ENCODE measurements at places on chromosomes 6 and 20.

DNA sequence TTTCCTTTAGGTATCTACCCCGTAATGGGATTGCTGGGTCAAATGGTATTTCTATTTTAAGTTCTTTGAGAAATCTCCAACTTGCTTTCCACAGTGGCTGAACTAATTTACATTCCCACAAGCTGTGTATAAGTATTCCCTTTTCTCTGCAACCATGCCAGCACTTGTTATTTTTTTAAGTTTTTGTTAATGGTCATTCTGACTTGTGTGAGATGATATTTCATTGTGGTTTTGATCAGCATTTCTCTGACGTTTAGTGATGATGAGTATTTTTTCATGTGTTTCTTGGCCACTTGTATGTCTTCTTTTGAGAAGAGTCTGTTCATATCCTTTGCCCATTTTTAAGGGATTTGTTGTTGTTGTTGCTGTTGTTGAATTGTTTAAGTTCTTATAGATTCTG, 871.1 kb downstream of the KIF16B start:
- no peak for DNase-seq

- no peak for DNase-seq
These were observed 66.5 kb downstream of the LRFN2 start for GRCh38 chr6:40520678-40521077.

GRCh38 chr20:1809611-1810510, 85.3 kb upstream of the SIRPA start:
- peak; percentile 59 for DNase-seq

DNA sequence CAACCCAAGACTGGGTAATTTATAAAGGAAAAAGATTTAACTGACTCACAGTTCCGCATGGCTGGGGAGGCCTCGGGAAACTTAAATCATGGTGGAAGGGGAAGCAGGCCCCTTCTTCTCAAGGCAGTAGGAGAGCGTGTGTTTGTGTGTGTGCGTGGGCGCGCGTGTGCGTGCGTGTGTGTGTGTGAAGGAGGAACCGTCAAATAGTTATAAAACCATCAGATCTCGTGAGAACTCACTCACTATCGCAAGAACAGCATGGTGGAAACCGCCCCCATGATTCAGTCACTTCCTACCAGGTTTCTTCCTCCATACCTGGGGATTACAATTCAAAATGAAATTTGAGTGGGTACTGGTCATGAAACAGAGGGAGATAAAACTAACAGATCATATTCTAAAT, 220.1 kb upstream of the EYS start:
- no peak for DNase-seq

- peak; percentile 94 for DNase-seq
These were observed 95.0 kb downstream of the SNX5 start for GRCh38 chr20:17873410-17874270.

- peak; percentile 2 for DNase-seq
These were observed 1.1 kb downstream of the HACE1 start for GRCh38 chr6:104858642-104859041.

GRCh38 chr20:31943052-31943471, 8.8 kb downstream of the PDRG1 start:
- DNase-seq: no peak

- peak; percentile 94 for DNase-seq
These were observed 121.0 kb downstream of the BCAS1 start for GRCh38 chr20:53949319-53949839.

DNA sequence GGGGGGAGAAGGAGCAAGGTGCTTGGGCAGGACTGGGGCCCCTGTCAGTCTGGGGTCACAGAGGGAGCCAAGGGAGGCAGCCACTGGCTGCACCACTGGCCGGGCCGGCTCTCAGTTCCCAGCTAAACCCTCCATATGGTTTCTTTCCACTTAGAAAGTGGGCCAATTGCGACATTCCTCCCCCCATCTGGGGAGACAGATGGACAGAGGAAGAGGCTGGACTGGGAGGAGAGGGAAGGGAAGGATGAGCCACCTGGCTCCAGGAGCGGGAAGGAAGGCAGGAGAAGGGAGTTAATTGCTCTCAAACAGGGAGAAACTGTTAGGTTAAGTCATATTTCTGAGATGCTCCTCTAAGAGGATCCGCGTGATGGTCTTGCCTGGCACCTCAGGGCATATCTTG, 82.2 kb downstream of the GRM4 start:
- no peak for DNase-seq

GRCh38 chr6:101716810-101717209, 323.3 kb downstream of the GRIK2 start:
- DNase-seq: no peak

DNA sequence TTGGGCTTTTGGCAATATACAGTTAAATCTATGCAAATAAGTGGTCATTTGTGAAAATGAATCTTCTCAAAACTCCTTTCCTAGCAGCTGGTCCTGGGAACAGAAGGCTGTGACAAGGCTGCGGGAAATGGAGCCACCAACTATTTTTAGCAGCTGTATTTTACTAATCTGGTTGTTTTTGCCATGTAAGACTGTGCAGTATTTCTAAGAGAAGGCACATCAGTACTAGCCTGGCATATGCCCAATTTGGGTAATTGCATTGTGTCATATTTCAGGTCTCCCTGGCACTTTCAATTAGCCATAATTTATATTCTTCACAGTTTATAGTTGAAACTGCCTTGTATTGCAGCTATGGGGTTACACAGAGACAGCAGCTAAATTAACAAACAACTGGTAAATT, 109.6 kb downstream of the MANEA start:
- no peak for DNase-seq

- no peak for DNase-seq
These were observed 6.9 kb downstream of the RIMS4 start for GRCh38 chr20:44803383-44803941.

DNA sequence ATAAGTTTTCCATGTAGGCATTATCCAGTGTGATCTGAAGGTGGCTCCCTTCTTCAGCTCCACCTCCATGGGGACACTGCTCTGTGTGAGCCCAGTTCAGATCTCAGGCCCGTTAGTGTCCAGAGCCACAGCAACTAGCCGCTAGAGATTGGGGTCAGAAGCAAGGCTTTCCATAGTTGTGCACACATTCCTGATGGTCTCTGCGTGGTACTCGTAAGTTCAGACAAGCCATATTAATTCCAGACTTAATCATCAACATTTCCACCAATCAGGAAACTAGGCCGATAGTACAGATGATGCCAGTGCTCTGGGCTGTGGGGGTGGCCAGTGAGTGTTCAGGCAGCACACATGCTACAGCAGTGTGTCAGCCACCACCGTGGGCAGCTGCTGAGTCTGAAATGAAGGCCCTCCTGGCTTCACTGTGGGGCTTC, 17.5 kb upstream of the SYNCRIP start:
- DNase-seq: peak; percentile 94

GRCh38 chr6:142009647-142010046, 123.1 kb upstream of the GJE1 start:
- no peak for DNase-seq

DNA sequence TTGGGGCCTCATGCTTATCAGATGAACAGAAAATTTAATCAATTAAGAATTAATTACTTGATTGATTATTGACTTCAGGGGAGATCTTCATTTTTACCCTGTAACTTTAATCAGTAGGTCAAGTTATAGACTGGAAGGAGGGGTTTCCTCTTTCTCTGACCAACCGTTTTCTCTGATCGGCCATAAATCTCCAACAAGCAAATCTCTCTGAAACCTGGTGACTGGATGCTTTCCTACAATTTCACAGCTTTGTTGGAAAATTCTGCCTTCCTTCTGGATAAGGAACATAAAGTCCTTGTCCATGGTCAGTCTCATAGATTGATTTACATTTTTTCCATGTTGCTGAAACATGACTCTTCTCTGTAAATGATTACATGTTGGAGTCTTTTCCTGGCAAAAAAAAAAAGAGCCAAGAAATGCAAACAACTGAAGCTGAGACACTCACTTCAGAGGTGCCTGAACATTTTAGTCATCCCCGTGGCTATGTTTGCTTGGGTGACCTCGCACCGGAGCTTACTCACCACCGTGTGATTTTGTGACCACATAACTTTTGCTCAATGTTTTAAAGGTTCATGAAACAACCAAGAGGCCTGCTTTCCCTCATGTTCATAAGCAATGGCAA, 31.0 kb downstream of the IRF4 start:
- DNase-seq: peak; percentile 94

DNA sequence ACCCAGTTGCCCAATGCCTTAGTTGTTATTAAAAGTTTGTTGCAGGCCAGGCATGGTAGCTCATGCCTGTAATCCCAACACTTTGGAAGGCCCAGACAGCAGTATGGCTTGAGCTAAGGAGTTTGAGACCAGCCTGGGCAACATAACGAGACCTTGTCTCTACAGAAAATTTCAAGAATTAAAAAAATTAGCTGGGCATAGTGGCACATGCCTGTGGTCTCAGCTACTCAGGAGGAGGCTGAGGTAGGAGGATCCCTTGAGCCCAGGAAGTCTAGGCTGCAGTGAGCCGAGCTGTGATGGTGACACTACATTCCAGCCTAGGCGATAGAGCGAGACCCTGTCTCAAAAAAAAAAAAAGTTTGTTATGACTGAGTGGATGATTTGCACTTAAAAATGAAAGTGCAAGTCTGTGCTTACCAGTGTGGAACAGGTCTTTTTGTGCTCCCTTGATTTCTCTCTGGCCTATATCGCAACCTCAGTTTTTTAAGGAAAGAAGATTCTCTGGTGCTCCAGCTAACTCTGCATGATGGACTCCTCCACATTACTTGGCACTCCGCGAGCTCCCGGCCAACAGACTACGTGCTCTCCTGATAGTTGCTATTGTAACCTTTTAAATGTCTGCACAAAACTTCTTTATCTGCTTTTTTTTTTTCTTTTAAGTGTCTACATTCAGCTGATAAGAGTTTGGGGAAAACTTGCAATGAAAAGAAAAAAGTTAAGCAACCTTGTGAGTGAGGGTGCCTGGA, 22.1 kb downstream of the ZKSCAN3 start:
- no peak for DNase-seq

DNA sequence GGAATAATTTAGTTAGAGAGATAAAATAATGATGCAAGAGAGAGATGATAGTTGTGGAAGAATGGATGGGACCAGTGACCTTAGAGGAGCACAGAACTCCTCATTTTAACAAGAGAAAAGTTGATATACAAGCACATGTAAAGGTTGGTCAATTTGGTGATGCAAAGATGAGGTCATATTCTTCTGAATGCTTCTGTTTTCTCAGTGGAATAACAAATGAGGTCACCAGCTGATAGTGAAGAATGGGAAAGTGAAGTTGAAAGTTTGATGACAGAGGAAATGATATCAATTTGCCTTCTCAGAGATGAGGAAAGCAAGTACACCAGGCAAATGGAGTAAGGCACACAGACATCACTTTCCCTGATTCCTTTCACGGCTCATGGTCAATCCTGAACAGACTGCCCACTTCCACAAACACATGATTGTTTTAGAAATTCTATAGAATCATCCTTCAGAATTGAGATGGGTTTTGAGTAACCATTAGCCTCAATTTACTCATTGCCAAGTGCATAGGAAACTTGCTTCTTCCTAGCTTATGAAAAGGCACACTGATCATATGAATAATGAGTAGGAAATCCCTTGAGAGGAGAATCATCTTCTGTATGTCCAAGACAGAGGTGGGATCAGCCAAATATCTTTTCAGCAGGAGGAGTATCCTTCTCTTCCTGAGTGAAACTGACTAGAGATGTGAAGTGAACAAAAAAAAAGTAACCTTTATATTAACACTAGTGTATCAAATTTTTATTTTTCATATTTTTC, 82.4 kb upstream of the TCF21 start:
- DNase-seq: no peak

DNA sequence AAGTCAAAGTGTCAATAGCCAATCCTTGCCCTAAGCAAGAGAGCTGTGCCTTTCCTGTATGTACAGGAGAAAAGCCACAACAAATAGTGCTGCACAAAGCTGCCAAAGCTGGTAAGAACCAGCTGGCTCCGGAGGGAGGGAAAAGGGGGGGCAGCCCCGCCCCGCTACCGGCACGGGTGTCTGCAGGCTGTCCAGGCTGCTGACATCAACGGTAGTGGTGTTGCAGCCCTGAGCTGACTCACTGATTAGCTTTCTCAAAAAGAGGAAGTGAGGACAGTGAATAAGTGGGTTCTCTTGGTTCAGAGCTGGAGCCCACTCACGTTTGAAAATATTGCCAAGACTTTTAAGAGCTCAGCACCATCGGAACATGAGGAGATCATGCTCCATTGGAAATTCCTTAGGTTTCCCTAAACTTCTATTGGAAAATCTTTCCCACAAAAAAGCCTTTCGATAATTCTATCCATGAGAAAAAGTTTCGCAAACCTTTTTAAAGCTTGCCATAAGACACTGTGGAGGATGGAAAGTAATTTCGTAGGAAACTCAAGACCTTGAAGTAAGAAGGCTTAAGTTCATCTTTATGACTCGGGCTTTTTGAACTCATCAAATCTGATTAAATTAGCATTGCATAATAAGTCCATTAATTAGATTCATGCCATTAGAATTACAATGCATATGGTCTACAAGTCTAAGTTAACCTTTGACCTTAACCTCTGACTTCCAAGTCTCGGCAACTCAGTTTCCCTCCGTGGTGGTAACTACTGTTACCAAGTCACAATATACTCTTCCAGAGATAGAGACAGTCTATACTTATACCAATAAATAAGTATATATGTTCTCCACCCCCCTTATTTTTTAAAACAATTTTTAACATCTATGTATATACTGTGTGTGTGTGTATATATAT, 67.0 kb downstream of the TNFRSF21 start:
- peak; percentile 87 for DNase-seq

GRCh38 chr6:8182902-8183665, 80.7 kb upstream of the EEF1E1 start:
- DNase-seq: no peak

- no peak for DNase-seq
These were observed 158.2 kb upstream of the MCHR2 start for GRCh38 chr6:100152201-100152600.

GRCh38 chr6:4313044-4313686, 177.8 kb upstream of the ECI2 start:
- peak; percentile 88 for DNase-seq

- DNase-seq: no peak
These were observed 1.2 kb downstream of the FOXA2 start for GRCh38 chr20:22582964-22583772.

DNA sequence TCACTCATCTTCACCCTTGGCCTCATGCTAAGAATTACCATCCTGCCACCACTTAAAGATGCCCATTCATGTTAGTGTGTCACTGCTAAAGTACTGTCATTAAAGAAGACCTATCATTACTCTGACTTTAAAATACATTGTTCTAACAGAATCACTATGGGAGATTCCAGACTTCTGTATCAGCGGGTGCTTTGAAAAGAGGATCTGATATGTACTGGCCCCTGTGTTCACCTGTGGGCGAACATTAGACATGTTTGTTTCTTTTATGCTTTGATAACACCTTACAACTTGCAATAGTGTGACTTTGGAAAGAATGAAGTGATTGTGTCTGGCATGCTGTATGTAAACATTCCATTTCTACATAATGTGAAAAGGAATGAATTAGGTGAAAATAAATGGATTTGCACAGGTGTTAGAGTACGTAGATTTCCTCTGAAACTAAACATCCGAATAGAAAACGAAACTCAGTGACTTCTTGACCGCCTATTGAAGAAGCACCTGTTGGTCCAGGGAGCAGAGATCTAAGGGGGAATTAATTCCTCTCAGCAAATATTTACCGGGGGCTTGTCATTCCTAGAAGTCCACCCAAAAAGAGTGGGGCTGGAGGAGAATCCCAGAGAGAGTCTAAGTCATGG, 132.3 kb downstream of the CARMIL1 start:
- no peak for DNase-seq

GRCh38 chr6:72559555-72559954, 62.3 kb upstream of the KCNQ5 start:
- DNase-seq: no peak
